CD4-positive, alpha-beta T cell (primary cell): ENCODE measurements at places on chromosomes 3 and 15.

DNA sequence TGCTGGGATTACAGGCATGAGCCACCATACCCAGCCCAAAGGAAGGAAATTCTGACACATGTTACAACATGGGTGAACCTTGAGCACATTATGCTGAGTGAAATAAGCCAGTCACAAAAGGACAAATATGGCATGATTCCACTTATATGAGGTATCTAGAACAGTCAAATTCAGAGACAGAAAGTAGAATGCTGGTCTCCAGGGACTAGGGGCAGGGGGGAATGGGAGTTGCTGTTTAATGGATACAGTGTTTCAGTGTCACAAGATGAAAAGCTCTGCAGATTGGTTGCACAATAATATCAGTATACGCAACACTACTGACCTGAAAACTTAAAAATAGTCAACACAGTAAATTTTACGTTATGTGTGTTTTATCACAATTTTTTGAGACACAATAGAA, 4.1 kb downstream of the SPATA12 start:
- DNase-seq = no peak
- peaks cover 2% of the 10 kb centered on the region for H3K27me3 ChIP-seq
- no peak overlapping the region for H3K27ac ChIP-seq
- no peaks in the 10 kb centered on the region for H3K36me3 ChIP-seq
- H3K4me1 ChIP-seq = peaks cover 3% of the 10 kb centered on the region

DNA sequence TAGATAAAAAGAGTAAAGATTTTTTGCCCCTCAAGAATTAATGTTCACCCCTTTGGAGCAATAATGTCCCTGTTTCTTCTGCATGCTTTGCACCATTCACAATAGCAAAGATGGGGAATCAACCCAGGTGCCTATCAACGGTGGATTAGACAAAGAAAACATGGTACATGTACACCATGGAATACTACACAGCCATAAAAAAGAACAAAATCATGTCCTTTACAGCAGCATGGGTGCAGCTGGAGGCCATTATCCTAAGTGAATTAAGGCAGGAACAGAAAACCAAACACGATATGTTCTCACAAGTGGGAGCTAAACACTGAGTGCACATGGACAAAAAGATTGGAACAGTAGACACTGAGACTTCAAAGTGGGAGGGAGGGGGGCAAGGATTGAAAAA, 35.2 kb downstream of the AAGAB start:
- no peaks in the 10 kb centered on the region for H3K27me3 ChIP-seq
- H3K4me3 ChIP-seq = no peak overlapping the region
- no peak for DNase-seq
- no peaks in the 10 kb centered on the region for H3K4me1 ChIP-seq
- H3K36me3 ChIP-seq = peaks cover 6% of the 10 kb centered on the region

DNA sequence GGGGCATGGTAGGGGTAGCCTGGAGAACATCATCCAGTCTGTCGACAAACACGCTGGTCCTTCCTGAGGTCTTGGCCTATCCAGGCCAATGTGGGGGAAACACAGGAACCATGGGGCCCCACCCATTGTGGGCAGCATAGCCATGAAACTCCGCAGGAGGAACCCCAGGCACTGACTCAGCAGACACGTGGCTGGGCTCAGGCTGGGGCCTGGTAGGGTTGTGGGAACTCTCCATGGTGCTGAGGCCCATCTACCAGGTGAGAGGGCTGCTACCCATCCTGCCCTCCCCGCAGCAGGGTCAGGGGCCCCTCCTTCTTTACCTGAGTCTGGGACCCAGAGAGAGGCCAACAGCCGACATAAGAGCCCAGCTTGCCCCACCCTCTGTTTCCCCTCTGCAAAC, 22.6 kb upstream of the CACNA2D2 start:
- no peak overlapping the region for H3K27ac ChIP-seq
- H3K4me1 ChIP-seq = no peaks in the 10 kb centered on the region
- H3K4me3 ChIP-seq = no peak overlapping the region
- DNase-seq = no peak
- H3K36me3 ChIP-seq = no peaks in the 10 kb centered on the region

DNA sequence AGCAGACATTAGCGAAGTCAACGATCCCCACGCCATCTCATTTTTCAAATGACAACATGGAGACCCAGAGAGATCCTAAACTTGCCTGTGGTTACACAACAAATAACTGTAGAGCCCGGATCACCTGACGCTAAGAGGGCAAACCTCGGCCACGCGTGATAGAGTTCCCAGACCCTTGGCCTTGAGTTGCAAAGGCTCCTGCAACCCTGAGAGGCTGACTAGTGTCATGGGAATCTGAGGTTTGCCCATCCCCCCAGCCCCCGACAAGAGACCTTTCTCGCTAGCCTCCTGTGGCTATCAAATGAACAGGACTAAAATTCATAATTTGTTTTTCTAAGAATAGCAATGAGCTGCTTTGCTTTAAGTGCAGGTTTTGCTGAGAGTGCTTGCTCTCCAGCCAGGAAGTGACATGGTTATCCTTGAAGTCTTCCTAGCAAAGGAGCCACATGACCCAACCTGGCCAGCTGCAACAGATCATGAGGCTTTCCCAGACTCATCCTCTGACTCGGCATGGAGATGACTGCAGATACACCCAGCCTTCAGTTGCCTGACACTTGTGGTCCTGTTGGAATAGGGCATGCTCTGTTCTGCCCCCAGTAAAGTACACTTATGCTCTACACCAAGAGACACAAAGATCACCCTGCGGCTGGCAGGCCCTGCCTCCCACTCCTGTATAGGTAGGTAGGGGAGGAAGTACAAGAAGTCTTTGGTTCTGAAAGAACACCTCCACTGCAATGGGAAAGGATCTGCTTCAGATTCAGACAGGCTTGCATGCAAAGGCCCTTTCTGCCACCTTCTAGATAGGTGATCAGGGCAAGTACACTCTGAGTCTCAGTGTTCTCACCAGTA, 36.0 kb downstream of the MCF2L2 start:
- no peaks in the 10 kb centered on the region for H3K27me3 ChIP-seq
- DNase-seq = no peak
- H3K27ac ChIP-seq = no peak overlapping the region
- no peaks in the 10 kb centered on the region for H3K36me3 ChIP-seq

GRCh38 chr15:34693053-34693744, 61.6 kb downstream of the GJD2 start:
- no peak overlapping the region for H3K4me3 ChIP-seq
- DNase-seq = no peak
- H3K27me3 ChIP-seq = peaks cover 17% of the 10 kb centered on the region
- no peaks in the 10 kb centered on the region for H3K4me1 ChIP-seq
- no peaks in the 10 kb centered on the region for H3K36me3 ChIP-seq

DNA sequence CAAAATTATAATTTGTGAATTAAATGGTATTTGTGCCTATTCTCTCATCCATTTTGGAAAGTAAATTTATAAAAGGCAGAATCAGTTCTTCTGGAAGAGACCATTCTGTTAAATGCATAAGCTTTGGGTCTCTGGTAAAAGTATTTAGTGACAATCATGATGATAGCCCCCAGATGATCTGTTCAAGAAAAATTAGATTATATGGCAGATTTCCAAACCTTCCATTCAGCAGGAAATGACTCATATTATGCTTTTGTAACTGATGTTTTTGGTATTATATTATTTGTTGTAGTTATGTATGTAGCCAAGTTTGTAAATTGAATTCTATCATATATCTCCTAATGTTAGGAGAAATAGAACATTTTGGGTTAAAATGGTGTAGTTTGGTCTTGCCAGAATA, 340.8 kb upstream of the DPH6 start:
- no peak overlapping the region for H3K27ac ChIP-seq
- no peaks in the 10 kb centered on the region for H3K36me3 ChIP-seq
- no peak for DNase-seq
